ENCODE measurements at places on chromosomes 2 and 18.

DNA sequence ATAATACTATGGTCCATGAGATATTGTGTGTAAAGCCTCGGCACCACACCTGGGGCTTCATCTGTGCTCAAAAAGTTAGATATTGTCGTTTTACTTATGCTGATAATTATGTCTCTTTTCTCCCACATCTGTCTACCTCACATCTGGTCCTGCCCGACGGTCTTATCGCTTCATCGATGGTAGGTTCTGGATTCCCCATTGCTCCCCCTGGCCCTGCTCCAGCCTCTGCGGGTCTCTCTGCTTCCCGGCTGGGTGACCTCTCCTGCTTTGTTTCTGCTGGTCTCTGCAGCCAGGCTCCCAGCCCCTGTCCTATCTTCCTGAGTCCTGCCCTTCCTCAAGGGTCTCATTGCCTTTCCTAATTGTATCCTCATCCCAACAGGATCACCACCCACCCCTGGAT lies 294.2 kb downstream of the NDUFA10 start:
- DNase-seq: no peak

- no peak for DNase-seq
These were observed 212.2 kb downstream of the CAMKMT start for GRCh38 chr2:44573996-44574395.

DNA sequence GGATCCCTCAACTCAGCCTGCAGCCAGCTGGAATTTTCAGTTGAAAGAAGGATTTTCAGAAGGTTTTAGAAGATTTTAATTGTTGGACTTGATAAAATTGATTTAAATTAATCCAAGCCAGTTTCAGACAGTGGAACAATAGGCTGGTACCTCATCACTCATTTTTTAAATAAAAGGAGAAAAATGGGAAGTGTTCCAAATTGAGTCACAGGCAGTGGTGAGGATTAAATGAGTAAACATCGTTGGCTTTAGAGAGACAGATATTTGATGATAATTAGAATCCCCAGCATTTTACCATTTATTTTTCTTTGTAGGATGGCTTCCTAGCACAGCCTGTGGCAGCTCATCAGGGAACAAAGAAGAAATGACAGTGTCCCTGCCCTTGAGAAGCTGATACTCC lies 7.4 kb downstream of the CXCR4 start:
- no peak for DNase-seq

GRCh38 chr2:86072271-86072858 lies 33.3 kb downstream of the POLR1A start:
- no peak for DNase-seq

DNA sequence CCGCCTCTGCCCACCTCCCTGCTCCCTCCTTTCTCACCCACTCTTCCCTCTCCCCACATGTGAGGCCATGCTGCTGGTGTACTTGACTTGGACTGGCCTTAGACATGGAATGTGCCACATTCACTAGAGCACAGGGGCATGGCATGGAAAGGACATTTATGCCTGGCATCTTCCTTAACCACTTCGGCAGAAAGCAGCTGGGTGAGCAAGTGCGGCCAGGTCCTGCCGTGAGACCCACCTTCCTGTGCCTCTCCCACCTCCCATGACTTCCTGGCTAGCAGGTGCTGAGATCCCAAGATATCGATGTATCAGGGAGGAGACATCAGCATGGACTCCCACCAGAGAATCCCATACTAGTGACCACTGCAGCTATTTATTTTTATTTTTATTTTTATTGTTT lies 13.0 kb downstream of the GPR55 start:
- DNase-seq: no peak

- no peak for DNase-seq
These were observed 49.7 kb upstream of the NFE2L2 start for GRCh38 chr2:177314194-177314593.

DNA sequence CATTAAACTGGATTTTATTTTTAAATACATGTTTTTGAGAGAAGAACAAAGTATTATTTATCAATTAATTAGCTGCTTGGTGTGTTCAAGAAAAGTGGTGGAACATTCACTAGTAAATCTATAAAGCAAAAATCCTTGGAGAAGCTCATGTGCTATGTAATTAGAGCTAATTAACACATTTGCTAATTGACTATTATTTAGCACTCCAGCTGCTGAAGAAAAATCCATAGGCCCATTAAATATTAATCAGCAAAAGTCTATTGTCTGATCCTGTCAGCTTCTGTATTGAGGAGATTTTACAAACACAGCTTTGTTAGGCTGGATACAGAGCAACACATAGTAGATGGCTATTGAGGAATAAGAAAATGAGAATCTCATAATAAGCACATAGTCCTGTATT lies 336.1 kb downstream of the RBM43 start:
- DNase-seq: no peak

DNA sequence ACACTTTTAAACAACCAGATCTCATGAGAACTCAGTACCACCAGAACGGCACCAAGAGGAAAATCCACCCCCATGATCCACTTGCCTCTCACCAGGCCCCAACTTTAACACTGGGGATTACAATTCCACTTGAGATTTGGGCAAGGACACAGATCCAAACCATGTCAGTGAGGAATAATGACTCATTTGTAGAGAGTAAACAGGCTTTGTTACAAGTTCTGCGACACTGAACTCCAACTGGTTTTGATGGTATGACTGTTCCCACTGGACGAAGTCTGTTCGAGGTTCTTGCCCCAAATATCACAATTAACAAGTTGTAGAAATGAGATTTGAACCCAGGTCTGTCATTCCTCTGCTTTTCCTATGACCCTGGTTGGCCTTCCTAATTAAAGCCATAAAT lies 718.1 kb upstream of the ID2 start:
- DNase-seq: no peak

GRCh38 chr2:133888621-133889219 lies 320.5 kb upstream of the NCKAP5 start:
- DNase-seq: no peak

DNA sequence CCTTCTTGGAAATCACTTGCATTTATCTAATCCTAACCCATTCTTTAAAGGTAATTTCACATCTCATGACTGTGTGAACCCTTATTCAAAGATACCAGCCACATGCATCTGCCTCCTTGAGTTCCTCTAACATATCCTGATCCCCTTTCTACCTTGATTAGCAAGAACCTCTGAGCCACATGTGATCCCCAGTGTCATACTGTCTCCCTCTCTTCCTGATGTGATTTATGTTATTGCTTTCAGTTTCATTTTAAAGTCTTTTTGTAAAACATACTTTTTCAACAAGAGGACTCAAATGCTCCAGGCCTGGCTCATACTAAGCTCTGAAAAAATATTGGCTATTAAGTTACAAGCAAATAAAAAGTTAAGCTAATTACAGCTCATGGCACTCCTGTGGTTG lies 470.1 kb downstream of the DLGAP1 start:
- no peak for DNase-seq

- DNase-seq: no peak
These were observed 1727.9 kb upstream of the SLC39A10 start for GRCh38 chr2:193929131-193929530.

DNA sequence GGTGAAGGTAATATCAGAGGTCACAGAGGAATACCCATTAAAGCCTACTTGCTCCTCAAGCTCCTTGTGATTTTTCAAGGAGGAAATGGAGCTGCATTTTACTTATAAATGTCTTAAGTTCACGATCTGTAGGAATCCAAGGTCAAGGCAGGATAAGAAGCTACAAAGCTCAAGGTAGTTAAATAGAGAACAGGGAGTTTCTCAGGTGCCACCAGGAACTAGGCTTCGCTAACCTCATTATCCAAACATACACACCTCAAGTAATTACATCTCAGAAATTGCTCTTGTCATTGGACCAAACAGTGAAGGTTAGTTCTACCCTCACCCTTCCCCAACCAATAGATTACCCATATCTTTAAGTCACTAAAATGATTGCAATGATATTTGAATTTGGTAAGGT lies 317.4 kb upstream of the HNRNPA3 start:
- no peak for DNase-seq
